Thymus (tissue), 14 donors: ENCODE measurements at places on chromosomes 4 and X. TPM values are rescaled to one million over a fixed set of nuclear protein-coding genes. Genes with fewer than 3 reads are reported as not detected.

DNA sequence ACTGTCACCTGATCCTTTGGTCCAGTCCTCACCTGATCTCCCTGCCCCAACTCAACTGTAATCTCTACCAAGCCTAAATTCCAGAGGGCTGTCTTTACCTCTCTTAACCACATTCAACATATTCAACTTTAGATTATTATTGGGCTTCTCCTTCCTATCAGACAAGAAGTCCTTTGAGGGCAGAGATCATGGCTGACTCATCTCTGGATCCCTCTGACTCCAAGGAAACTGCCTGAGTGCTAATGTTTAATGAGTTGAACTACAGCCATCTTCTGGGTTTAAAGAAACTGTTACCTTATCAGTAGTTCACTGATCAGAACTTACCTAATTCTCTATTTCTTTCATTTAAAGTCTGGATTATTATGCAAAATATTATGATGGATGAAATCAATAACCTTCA is 135.7 kb downstream of the GPC3 start:
- no peak overlapping the region for H3K27ac ChIP-seq
- H3K4me1 ChIP-seq = no peaks in the 10 kb centered on the region
- no peaks in the 10 kb centered on the region for H3K27me3 ChIP-seq
- DNase-seq = no peak

- no peaks in the 10 kb centered on the region for H3K36me3 ChIP-seq
- no peaks in the 10 kb centered on the region for H3K27me3 ChIP-seq
- H3K27ac ChIP-seq = peak overlapping the region; percentile 64
- peaks cover 18% of the 10 kb centered on the region for H3K4me1 ChIP-seq
These were observed 61.9 kb upstream of the LAS1L start for GRCh38 chrX:65596270-65597034.

- H3K27me3 ChIP-seq = no peaks in the 10 kb centered on the region
- H3K4me3 ChIP-seq = no peak overlapping the region
- H3K4me1 ChIP-seq = no peaks in the 10 kb centered on the region
These were observed 259.5 kb upstream of the GABRA2 start for GRCh38 chr4:46649390-46649789.

GRCh38 chr4:154961263-154961662 is 180.2 kb downstream of the RBM46 start:
- no peak overlapping the region for H3K4me3 ChIP-seq
- no peak overlapping the region for H3K27ac ChIP-seq
- H3K27me3 ChIP-seq = no peaks in the 10 kb centered on the region
- no peaks in the 10 kb centered on the region for H3K36me3 ChIP-seq

DNA sequence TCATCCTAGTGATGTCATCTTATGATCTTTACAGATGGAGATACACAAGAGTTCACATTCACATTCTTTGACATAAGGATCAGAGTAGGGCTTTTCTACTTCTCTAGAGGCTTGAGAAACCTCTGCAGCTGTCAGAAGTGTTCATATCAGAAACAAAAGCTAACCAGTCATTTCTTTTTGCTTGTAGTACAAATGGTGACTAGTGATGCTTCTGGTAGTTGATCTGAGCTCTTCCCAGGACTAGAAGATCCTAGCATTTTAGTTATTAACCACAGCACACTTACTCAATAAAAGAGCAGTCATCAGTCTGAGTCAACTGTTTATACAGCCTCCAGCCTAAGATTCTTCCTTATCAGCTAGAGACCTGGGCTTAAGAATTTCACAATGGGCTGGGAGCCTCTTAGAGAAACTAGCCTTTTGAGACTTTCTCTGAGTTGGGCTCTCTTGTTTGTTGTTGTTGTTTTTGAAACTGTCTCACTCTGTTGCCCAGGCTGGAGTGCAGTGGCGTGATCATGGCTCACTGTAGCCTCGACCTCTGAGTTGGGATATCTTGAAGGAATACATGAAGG is 84.1 kb downstream of the TMEM164 start:
- no peak for DNase-seq
- no peak overlapping the region for H3K27ac ChIP-seq
- H3K27me3 ChIP-seq = no peaks in the 10 kb centered on the region

GRCh38 chr4:44671636-44672035 is 6.6 kb upstream of the GUF1 start:
- H3K4me3 ChIP-seq = no peak overlapping the region
- no peaks in the 10 kb centered on the region for H3K4me1 ChIP-seq
- H3K27ac ChIP-seq = no peak overlapping the region

DNA sequence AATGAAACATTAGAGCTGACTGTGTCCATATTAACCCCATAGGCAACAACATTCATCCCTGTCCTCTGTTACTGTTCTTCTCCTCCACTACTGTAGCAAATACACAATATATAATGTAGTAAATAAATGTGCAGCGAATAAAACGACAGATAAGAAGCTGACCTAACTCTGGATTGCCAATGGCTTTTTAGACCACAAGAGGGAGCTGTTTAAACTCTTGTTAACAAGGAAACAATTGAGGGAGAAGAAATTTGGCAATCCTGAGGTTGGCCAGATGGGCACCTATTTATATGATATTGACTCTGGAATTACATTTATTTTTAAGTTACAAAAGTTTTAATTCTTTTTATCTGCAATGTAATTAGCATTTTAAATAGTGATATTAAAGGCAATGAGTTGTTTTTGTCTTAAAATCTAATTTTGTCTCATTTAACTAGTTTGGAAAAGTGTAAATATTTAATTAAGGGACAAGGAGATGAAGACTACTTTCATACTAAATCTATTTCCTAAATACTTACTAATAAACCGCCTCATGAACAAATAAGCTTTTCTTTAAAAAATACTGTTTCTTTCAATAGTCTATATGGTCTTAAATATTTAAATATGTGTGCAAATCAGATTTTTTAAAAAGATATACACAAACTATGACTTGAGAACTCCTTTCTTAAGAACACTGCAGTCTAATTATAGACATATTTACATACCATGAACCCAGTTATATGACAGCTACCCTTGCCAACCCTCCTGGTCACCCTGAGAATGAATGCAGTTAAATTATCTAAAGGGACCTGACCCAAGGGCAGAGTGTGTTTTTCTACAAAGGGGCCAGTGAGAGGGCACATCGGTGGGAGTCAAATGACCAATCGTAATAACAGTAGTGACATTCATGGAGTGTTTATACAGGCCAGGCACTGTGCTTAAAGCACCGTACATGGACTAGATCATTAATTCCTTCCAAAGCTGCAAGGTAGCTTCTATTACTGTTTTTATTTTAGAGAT is 52.9 kb upstream of the HPF1 start:
- no peaks in the 10 kb centered on the region for H3K36me3 ChIP-seq
- no peak overlapping the region for H3K27ac ChIP-seq
- no peaks in the 10 kb centered on the region for H3K27me3 ChIP-seq
- H3K4me1 ChIP-seq = no peaks in the 10 kb centered on the region
- H3K4me3 ChIP-seq = no peak overlapping the region
- DNase-seq = peak; percentile 48

DNA sequence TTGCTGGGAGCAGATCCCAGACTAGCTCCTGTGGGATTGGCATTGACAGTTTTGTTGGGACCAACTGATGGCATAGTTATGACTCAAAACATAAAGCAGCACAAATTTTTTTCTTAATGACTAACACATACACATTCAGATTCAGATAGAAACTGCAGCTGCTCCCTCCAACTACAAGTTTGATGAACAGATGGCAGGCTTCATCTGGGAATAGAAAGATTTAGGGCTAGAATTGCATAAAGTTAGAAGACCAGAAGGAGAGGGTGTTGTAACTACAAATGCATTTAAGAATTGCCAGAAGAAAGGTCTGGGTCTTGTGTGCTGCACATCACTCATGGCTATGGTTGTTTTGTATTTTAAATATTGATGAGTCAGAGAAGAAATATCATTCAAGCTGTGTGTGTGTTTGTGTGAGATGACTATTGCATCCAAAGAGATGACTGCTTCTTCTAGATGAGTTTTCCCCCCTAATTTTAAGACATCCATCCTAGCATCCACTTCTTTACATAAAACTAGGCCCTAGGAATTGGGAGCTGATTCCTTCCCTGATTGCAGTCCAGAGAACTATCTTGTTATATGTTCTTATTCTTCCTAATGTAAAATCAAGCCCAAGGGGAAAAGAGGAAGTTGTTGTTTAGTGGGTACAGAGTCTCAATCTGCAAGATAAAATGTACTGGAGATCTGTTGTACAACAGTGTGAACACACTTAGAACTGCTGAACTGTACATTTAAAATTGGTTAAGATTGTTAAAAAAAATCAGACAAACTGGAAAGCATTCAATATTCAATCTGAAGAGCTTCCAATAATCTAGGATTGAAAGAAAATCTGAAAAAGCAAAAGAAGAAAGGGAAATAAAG is 175.1 kb downstream of the PARM1 start:
- no peaks in the 10 kb centered on the region for H3K4me1 ChIP-seq
- H3K36me3 ChIP-seq = no peaks in the 10 kb centered on the region
- DNase-seq = no peak
- no peak overlapping the region for H3K4me3 ChIP-seq
- H3K27ac ChIP-seq = no peak overlapping the region

DNA sequence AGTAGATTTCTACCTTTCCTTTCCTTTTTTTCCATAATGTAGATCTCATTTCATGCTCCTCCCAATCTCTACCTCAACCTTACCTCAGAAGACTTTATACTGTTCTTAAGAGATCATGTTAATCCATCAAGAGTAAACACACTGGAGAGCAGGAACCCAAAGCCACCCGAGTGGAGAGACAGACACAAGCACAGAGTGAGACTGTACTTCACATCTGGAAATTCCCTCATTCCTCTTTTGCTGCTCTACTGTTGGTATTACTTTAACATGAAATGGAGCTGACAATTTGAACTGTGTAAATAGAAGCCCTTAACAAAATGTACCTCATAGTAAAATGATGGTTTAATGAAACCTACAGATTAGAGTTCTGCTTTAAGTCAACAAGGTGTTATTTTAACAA is 105.7 kb upstream of the RASGEF1B start:
- no peak overlapping the region for H3K4me3 ChIP-seq
- no peak for DNase-seq
- H3K27me3 ChIP-seq = no peaks in the 10 kb centered on the region
- H3K27ac ChIP-seq = no peak overlapping the region
- no peaks in the 10 kb centered on the region for H3K4me1 ChIP-seq
- H3K36me3 ChIP-seq = no peaks in the 10 kb centered on the region

- peaks cover 15% of the 10 kb centered on the region for H3K36me3 ChIP-seq
- DNase-seq = no peak
- H3K27me3 ChIP-seq = no peaks in the 10 kb centered on the region
- H3K4me1 ChIP-seq = no peaks in the 10 kb centered on the region
- no peak overlapping the region for H3K4me3 ChIP-seq
These were observed 39.2 kb downstream of the TXLNG start for GRCh38 chrX:16825264-16826035.

Gene GDI1
- 39.2 TPM for total RNA-seq

Gene FAM241A
- total RNA-seq = 2.2 TPM

Gene SORCS2
- total RNA-seq = 2.7 TPM

Gene FGD1
- total RNA-seq = 0.57 TPM

Gene GSX2
- total RNA-seq = not detected

Gene FATE1
- total RNA-seq = 5.5 TPM
